ENCODE measurements at places on chromosomes 6 and 20.

DNA sequence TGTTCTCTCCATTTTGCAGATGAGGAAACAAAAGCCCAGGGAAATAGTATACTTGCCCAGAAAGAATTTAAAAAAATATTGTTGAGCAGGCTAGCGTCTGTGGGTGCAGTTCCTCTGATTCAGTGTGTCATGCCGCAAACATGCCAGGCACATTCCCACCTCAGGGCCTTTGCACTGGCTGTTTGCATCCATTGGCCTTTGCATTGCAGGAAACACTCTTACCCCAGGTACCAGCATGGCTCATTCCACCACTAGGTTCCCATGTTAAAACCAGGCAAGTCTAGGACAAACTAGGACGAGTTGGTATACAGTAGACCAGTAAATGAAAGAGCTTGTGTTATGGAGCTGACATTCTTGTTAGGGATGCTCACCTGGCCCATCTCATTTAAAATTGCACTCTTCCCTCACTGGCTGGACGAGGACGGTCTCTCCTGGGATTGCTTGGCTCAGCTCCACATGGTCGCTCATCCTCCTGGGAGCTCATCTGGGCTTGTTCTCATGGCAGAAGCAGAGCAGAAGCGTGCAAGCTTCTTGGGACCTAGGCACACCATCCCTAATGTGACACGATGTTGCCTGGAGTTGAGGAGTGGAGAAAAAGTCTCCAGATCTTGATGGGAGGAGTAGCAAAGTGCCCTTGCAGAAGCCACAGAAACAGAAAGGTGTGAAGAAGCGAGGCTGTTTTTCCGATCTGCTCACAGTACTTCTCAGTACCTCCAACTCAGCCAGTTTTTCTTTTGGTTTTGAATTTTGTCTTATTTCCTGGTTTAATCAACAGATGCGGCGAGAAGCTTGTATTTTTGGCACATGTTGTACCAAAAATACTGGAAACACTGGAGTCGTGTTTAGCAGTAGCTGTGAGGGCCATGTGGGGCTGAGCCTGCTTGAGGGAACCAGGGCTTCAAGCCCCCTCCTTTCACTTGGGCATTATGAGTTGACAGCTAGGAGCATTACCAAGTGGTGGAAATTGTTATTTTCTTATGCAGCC lies 13.9 kb downstream of the ZNF831 start:
- no peak for DNase-seq

DNA sequence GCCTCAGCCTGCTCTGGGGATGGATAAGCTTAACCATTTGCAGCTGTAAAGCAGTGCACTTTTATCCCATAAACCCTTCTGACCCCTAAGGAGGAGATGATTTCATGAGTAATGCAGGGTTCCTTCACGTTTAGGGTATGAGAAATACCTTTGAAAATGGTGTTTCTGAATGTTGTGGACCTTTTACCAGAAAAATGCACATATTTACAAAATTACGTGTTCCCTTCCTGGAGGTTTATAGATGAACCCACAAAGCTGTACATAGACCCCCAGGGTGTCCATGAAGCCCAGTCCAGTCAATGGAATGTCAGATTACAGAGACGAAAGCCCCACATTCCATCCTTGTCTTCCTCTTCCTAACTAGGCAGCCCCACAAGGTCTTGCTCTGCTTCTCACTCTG lies 78.6 kb upstream of the INSM1 start:
- DNase-seq = no peak

- no peak for DNase-seq
Observed at GRCh38 chr20:51629399-51630058, 87.0 kb upstream of the NFATC2 start.

DNA sequence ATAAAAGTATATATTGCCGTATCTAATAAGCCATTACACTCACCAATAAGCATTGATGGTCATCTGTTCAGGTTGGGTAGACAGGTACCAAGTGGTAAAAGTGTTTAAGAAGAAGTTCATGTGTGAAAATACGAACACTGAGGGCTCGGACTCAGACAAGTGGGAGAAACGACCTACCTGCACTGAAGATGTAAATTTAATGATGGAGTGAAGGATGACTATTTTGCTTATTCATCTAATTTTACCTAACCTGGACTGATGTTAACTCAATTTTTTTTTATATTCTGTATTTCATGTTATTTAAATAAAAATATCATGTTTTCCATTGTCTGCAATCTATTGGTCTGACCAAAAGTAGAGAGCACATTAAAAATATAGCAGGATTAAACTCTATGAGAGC lies 469.1 kb upstream of the BTBD3 start:
- no peak for DNase-seq

GRCh38 chr20:9705722-9706476 lies 133.0 kb downstream of the PAK5 start:
- no peak for DNase-seq

- peak; percentile 60 for DNase-seq
Observed at GRCh38 chr6:75601304-75602245, at the start of gene SENP6. Gene SENP6 (plus strand): TSS chr6:75601880. CDS start chr6:75602525, 645 bp downstream.

Measured in GM04504 (cell line).